ENCODE measurements at places on chromosomes 7 and 10.

- DNase-seq, result no peak
Observed at GRCh38 chr7:51045319-51046102, 262.8 kb upstream of the GRB10 start.

GRCh38 chr10:124705381-124705740 lies 38.8 kb downstream of the FAM53B start:
- DNase-seq, result no peak

DNA sequence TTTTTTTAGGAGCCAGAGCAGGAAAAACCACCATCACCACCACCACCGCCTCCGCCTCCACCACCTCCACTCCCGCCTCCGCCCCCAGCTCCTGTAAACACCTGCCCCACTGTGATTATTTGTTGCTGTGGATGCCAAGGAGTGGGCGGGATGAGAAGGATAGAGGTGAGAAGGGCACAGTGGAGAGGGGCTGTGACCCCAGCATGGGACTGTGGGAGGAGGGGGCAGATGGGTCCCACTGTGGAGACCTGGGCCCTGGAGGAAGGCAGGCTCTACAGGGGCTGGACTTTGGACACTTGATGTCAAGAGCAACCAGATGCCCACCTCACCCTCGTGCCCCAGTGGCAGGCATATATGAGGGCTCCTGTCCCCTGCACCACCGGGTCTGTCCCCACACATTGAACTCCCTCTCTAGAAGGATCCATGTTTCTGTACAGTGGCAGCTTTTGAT lies 24.7 kb downstream of the ANTXRL start:
- DNase-seq, result no peak

- DNase-seq, result no peak
Observed at GRCh38 chr7:125193263-125193662, 263.6 kb upstream of the POT1 start.

DNA sequence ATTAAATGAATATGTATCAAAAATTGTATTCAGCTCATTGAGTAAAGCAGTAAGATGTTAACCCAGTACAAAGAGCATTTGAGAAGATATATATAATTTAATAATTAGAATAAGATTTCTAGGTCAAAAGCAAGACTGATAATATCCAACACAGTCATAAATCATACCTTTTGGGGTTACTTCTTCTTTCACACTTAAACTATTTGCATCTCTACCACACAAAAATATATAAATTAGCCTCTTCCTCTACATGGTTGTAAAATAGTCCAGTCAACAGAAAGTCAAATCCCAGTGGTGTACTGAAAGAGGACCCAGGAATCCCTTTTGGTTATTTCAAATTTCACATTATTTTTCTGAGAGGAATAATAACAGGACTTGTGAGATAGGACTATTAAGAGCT lies 204.6 kb upstream of the INHBA start:
- DNase-seq, result no peak

GRCh38 chr7:26413007-26413691 lies 121.5 kb downstream of the SNX10 start:
- DNase-seq, result no peak

DNA sequence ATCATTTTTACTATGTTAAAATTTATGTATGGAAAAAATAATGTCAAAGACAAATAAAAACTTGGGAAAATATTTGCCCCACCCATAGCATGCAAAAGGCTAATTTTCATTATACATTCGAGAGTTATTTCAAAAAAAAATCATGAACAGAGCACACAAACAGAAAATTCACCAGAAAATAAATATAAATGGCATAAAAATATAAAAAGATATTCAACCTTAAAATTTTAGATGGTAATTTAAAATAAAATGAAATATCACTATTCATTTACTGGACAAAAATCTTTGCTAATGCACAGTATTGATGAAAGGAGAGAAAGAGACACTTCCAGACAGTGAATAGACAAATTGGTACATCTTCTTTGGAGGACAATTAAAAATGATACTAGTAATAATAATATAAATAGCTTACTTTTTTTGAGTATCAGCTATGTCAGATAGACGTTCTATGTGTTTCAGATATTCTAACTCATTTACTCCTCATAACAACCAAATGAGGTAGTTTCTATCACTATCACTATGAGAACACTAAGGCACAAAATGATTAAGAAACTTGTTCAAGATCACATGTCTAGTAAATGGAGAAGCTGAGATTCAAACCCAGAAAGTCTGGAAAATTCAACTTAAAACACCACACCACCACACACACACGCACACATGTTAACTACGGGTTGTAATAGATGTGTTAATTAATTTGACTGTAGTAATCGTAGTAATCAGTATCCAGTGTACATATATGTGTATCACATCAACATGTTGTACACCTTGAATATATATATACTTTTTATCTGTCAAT lies 63.0 kb downstream of the CCDC71L start:
- no peak for DNase-seq

- DNase-seq, result no peak
Observed at GRCh38 chr7:95101422-95101821, 194.0 kb downstream of the PPP1R9A start.

DNA sequence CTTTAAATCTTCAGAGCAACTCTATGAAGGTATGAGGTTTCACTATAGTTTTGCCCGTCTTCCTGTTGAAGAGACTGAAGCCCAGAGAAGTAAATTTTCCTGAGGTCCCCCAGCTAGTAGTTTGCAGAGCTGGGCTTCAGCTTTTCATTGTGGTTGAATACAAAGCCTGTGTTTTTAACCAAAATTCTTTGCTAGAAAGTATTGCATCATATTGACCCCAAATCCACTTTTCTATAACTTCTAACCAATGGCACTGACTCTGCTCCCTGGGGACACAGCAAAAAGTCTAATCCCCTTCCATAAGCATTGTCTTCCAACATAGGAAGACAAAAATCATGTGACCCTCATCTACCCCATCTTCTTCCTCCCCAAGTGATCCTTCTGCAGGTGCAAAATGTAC lies 93.0 kb downstream of the KCNMA1 start:
- DNase-seq, result no peak

GRCh38 chr7:141558544-141559183 lies 7.5 kb downstream of the AGK start:
- DNase-seq, result no peak

GRCh38 chr10:107280293-107280692 lies 115.8 kb upstream of the SORCS1 start:
- no peak for DNase-seq

DNA sequence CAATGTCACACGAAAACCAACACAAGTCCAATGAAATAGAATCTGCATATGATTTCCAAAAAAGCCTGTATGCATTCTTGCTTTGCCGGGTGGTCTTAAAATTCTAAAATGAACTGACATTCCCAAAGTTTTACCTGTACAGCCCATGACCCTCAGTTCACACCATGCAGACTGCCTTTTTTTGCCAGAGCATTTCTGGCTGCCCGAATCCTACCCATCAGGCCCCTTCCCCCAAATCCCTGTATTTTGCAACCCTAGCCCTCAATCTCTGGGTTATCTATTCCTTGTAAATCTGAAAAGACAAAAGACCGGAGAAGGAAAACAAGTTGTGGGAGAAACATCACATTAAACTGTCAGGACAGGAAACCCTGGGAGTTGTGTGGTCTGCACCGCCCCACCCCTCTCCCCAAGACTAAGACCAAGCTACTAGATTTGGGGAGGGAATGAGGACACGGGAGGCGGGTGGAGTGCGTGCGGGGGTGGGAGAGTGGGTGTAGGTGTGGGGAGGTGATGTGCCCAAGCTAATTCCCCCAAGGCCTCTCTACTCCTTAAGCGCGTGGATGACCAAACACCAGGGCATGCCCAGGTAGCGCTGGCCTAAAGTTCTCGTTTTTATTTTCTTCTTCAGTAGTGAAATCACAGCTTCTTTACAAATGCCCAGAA lies 1.4 kb downstream of the JCAD start:
- DNase-seq, result no peak

DNA sequence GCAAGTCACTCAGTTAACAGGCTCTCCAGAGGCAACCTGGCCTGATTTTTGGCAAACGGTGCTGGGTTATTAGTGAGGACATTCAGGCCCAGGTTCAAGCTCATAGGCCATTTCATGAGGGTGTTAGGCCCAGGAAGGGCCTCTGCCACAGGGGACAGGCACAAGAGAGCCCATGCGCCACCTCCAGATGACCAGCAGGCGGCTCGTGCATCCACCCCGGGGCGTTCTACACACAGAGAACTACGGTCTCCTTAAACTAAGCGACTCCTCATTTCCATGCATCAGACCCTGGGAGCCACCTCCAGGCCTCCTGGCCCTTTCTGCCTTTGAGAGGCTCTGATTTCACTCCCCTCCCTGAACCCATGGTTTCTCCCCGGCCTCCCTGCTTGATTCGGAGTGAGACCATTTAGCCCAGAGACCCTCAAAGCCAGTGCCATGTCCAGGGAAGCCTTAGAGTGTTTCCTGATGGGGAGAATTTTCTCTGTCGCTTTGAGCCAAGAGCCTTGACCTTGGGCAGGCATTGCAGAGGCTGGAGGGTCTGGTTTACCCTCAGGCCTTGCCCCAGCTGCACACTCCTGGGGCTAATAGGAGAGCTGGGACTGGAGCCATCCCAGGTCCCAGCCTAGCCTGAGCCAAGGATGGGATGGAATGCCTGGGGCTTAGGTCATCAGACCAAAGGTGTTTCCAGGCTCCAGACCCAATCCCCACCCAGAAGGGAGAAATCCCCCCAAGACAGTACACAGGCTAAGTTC lies 188.0 kb downstream of the GRID1 start:
- DNase-seq, result no peak

GRCh38 chr7:5309146-5309545 lies 26.4 kb downstream of the SLC29A4 start:
- no peak for DNase-seq

DNA sequence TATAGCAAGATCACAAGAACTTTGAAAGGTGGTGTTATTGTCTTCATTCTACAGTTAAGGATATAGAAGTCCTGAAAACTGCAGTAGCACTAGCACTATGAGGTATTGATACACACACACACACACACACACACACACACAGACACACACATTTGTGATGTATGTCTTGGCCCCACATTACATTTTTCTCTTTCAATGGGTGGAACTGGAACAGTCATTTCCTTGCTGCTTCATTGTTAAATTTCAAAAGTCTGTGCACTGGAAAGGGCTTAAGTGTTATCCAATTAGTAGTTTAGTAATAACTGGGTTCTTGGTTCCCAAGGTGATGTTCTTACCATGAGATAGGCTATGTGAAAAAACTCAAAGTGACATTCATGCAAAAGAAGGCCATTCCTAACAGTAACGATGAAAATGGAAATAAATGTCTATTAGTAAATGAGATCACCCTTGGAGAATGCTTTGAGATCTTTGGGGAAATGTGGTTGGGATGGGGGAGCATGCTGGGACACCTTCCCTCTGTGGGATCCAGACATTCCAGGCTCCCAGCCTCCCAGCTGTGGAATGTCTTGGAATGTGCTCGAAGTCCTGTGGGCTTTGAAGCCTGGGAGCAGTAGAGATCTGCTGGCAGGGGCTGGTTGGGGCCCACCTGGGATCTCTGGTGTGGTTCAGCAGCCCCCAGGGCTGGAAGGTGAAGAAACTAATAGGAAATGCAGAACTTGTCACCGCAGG lies 37.4 kb upstream of the CALD1 start:
- DNase-seq, result no peak

- no peak for DNase-seq
Observed at GRCh38 chr10:76175533-76176165, 744.2 kb downstream of the LRMDA start.

DNA sequence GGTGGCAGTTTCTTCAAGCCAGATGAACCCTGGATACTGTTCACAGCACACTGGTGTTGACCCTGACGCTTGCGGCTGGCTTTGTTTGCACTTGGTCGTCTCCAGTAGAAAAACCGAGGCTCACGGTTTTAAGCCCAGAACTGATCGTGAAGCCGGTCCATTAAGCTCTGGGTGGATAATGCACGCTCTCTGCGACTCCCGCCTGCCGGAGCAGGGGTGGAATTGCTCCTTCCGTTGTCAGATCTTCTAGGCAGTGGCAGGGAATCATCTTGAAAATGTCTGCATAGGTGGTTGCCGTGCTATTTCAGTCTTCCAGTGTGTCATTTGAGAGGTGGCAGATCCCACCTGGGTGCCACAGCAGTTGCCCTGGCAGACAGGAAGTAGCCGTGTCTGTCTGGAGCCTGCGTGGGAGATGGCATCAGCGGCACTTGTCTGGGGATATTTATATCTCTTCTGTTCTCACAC lies 35.9 kb upstream of the AP5Z1 start:
- DNase-seq, result no peak

- DNase-seq, result no peak
Observed at GRCh38 chr7:129375141-129375938, 58.9 kb upstream of the STRIP2 start.

GRCh38 chr7:356087-356486 lies 66.1 kb downstream of the FOXL3 start:
- DNase-seq, result no peak

DNA sequence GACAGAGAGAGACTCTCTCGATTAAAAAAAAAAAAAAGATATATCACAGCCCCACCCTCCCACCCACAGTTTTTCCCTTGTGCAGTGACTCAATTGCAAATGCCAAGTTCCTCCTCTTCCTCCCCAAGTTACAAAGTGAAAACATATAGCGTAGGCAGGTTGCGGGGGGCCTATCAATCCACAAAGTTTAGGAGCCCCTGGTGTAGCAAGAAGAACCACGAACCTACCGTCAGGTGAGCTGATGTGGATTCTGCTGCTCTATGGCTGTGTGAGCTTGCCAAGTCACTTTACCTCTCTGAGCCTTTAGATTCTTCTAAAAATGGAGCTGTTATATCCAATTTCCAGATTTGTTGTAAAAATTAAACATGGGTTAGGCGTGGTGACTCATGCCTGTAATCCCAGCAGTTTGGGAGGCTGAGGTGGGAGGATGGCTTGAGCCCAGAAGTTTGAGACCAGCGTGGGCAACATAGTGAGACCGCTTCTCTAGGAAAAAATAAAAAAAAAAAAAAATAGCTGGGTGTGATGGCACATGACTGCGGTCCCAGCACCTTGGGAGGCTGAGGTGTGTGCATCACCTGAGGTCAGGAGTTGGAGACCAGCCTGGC lies 8.2 kb upstream of the RHBDD2 start:
- DNase-seq, result no peak

DNA sequence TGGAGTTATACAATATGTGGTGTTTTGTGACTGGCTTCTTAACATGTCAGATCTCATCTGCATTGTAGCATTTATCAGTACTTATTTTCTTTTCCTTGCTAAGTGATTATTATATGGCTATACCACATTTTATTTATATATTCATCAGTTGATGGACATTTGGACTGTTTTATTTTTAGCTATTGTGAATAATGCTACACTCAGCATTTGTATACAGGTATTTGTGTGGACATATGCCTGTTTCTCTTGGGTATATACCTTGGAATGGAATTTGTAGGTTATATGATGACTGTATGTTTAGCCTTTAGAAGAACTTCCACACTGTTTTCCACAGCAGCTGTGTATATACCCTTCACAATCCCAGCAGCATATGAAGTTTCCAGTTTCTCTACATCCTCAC lies 86.5 kb downstream of the GSDME start:
- no peak for DNase-seq

DNA sequence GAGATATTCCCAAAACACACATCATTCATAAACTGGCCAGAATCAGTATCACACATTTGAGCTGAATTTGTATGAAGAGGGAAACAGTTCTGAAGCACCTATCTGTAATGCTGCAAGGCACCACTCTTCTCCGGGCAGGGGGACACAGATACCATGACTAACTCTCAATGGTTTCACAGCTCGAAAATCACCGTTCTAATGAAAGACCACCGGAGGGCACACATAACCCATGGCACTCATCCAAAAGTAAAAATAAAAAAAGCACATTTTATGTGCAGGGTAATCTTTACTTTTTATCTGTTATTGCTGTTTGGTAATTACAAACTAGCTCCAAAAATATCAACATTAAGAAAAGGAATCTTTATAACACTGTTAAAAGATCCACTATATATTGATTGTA lies 137.5 kb downstream of the PARD3 start:
- no peak for DNase-seq

- DNase-seq, result no peak
Observed at GRCh38 chr7:77199013-77199966, at the start of gene FGL2. Gene FGL2 (minus strand): TSS chr7:77199819. CDS start chr7:77199793, 26 bp downstream.
